ENCODE measurements at places on chromosomes 4 and X. TPM values are rescaled to one million over a fixed set of nuclear protein-coding genes. Genes with fewer than 3 reads are reported as not detected.
A peak's percentile ranks its signal among the peaks of the same experiment; 100 is the strongest.

GRCh38 chr4:138903185-138903584 lies 112.4 kb upstream of the NOCT start:
- H3K4me3 ChIP-seq: no peak overlapping the region
- H3K27me3 ChIP-seq: no peaks in the 10 kb centered on the region
- peaks cover 8% of the 10 kb centered on the region for H3K4me1 ChIP-seq
- H3K27ac ChIP-seq: no peak overlapping the region
- no peak for DNase-seq

Gene IGSF1
- total RNA-seq: not detected

DNA sequence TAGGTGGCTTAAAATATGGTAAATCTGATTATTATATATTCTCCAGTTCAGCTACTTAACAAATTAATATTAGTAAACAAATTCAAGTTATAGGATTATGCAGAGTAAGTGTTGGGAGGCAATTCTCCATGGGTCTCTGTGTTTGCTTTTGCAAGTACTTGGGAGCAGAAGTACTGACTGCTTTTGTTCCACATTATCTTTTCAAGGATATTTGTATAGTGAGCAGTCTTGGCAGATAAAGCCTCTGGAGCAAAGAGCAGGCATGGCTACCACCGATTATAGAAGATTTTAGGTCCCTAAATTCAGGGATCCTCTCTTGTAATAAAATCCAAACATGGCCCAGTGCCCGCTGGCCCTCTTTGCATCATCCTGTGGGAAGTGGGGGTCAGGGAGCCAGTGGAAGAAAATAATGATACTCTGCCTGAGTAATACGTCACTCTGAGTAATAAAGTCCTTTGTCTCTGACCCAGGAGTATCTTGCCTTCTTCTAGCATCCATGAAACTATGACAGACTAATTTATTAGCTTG lies 23.2 kb downstream of the NDNF start:
- no peak overlapping the region for H3K4me3 ChIP-seq
- H3K36me3 ChIP-seq: no peaks in the 10 kb centered on the region
- no peak for DNase-seq

DNA sequence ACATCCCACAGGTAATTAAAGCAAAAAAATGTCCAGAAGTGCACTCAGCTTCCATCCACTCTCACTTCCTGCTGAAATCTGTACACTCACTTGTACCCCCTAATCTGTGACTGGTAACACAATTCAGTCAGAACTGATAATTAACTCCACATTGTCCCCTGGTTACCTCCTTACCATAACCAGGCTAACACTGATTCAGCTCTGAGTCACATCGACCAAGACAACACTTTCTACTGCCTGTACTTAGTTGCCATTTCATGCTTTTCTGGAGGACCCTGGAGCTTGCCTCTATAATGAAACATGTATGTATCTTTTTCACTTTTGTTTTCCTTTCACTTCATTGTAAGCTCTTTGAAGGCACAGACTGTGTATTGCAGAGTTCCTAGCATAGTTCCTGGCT lies 130.9 kb upstream of the GABRG1 start:
- peak; percentile 84 for DNase-seq
- no peaks in the 10 kb centered on the region for H3K27me3 ChIP-seq
- H3K27ac ChIP-seq: no peak overlapping the region
- H3K4me1 ChIP-seq: peaks cover 9% of the 10 kb centered on the region
- no peak overlapping the region for H3K4me3 ChIP-seq

DNA sequence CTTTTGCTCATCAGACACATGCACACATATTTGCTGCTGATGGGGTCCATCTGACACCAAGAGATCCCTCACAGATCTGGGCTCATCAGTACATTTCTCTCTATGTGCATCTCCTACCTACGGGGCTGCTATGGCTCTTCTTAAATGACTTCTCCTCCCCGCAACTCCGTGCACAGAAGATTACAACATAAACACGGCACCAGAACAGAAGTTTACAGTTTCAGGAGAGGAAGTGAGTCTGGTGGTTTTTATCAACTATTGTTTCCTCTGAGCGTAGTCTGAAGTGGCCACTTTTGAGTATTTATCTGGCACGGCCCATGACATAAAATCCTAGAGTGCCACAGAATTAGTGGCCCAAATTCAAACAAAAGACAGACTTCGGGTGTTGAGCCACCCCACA lies 263.8 kb downstream of the PRDM5 start:
- no peaks in the 10 kb centered on the region for H3K36me3 ChIP-seq
- H3K27me3 ChIP-seq: no peaks in the 10 kb centered on the region
- no peaks in the 10 kb centered on the region for H3K4me1 ChIP-seq
- no peak overlapping the region for H3K27ac ChIP-seq
- DNase-seq: no peak

- H3K36me3 ChIP-seq: no peaks in the 10 kb centered on the region
- no peak overlapping the region for H3K4me3 ChIP-seq
- H3K4me1 ChIP-seq: no peaks in the 10 kb centered on the region
These were observed 14.9 kb downstream of the NKX6-1 start for GRCh38 chr4:84484236-84484635.

- no peaks in the 10 kb centered on the region for H3K36me3 ChIP-seq
- peaks cover 31% of the 10 kb centered on the region for H3K4me1 ChIP-seq
- no peaks in the 10 kb centered on the region for H3K27me3 ChIP-seq
- no peak overlapping the region for H3K4me3 ChIP-seq
- DNase-seq: peak; percentile 3
These were observed 23.9 kb upstream of the TMSB4X start for GRCh38 chrX:12950851-12951594.

Gene RNF150
- 10.5 TPM for total RNA-seq

- H3K36me3 ChIP-seq: peaks cover 12% of the 10 kb centered on the region
- DNase-seq: peak; percentile 74
- H3K4me3 ChIP-seq: no peak overlapping the region
- no peaks in the 10 kb centered on the region for H3K4me1 ChIP-seq
- H3K27ac ChIP-seq: no peak overlapping the region
These were observed 69.5 kb downstream of the PDE5A start for GRCh38 chr4:119559044-119559647.

Gene ITM2A
- not detected for total RNA-seq

Gene RBM47
- total RNA-seq: 2.0 TPM

Gene EIF4E
- total RNA-seq: 135 TPM

DNA sequence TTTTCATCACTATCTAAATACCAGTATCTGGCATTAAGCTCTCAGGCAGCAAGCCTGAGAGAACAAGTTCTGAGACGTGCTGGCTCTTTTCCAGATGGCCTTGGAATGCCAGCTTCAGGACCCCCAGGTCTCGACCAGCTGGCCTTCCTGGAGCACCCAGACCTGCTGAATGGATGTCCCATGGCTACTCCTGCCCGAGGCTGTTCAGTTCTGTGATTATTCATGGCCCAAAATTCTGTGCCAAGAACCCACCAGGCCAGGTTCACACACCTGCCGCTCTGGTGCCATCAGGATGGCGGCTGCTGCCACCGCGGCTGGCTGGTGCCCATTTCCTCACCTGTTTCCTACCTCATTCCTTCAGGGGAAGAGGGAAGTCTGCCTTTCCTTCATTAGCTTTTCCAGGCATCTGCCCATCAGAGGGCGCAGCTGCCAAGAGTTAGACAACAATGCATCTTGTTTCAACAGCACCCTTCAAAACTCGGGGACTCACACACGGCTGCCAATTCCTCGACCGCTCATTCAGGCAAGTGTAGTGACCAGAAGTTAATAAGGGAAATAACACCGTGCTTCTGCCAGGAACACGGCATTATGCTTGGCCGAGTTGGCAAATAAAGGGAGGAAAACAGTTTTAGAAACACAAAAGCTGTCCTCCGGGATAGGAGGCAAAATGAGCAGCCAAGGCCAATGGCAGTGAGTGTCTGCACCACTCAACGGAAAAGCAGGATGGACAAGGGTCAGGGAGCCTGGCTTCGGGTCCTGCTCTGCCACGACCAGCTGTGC lies 173.8 kb downstream of the NSUN7 start:
- no peaks in the 10 kb centered on the region for H3K36me3 ChIP-seq
- no peak for DNase-seq
- peaks cover 8% of the 10 kb centered on the region for H3K4me1 ChIP-seq
- no peak overlapping the region for H3K4me3 ChIP-seq
